ENCODE measurements at places on chromosomes 7 and 10.

GRCh38 chr10:90858461-90858968, 676 bp upstream of the HTR7 start:
- DNase-seq = no peak

DNA sequence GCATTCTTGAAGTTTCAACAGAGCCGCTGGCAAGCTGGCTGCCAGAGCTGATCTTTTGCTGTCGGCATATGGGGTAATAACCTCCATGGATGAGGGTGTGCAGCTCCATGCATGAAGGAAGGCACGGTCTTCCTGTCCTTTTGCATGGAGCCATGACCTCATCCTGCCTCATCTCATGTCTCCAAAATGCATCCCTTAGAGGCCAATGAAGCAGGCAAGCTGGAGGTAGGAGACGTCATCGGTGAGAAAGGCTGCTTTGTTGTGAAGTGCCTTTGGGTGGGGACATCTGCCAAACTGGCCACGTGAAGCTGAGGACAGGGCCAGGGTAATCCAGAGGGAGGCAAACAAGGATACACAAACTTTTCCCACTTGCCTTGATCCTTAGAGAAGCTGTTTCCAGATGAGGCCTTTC, 161.5 kb upstream of the TBX20 start:
- DNase-seq = no peak

DNA sequence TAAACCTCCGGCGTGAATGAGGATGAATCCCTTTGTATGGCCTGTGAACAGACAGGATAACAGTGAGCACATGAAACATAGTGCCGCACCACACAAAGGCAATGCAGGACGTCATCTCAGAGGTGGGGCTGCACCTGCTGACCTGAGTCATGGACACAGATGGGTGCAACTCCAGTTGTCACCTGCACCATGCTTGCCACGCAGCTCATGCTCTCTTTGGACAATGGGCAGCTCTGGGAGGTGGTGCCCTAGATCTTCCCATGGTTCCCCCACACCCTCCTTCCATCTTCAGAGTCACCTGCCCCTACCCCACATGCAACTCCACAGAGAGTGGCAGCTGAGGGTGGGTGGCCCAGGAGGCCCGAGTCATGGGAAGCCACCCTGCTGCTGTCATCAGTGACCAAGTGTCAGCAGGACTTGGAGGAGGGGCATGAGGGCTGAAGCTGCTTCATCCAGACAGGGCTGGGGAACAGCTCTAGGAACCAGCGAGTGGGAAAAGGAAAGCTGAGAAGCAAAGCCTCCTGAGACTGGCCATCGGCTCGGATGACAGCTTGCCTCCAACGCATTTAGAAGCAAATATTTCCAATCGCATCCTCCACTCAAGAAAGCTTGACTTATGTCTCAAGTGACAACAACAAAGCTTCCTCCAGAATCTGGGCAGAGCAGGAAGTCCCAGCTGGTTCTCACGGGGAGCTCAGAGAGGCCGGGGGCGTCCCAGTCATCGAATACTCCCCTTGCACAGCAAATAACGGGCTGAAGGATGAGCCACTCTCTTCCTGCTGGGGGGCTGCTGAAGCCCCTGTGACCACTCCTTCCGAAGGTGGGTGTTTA, 27.1 kb downstream of the VIPR2 start:
- peak; percentile 26 for DNase-seq

DNA sequence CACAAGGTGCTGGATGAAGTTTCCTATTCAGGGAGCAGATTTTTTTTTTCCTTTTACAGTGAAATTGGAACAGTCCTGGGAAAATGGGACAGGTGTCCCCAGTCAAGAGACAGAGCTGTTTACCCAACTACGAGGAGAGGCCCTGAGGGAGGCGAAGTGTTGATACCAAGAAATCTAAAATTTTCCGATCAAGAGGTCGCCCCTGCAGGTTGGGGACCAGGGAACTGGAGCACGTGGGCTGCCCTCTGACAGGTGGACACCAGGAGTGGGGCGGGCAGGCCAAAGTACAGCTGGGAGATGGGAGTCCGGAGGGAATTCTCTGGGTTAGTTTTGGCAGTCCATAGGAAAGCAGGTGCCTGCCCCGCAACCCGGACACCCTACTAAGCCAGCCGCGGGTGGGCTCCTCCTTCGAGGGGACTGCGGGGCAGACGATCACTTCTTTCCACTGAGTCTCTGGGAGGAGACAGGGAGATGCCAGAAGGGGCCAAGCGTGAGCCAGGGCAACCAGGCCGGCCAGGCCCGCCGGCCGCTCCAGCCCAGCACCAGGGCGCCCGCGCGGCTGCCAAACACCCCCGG, 965 bp upstream of the CAMK1D start:
- peak; percentile 60 for DNase-seq

DNA sequence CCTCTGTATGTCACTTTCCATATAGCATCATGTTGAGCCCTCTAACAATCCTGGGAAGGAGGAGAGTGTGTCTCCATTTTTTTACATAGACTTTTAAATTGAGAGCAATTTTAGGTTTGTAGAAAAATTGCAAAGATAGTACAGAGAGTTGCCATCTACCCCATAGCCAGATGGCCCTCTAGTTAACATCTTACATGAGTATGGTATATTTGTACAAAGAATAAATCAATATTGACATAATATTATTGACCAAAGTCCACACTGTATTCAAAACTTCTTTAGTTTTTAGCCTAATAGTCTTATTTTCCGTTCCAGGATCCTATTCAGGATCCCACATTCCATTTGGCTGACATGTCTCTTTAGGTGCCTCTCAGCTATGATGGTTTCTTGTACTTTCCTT, 274.6 kb upstream of the PLPP4 start:
- DNase-seq = no peak
